ENCODE measurements at places on chromosomes 12 and 14.

GRCh38 chr12:103952497-103952896, 13.2 kb upstream of the TDG start:
- no peak for DNase-seq

GRCh38 chr12:4243091-4243490, 30.5 kb upstream of the CCND2 start:
- DNase-seq, result no peak

DNA sequence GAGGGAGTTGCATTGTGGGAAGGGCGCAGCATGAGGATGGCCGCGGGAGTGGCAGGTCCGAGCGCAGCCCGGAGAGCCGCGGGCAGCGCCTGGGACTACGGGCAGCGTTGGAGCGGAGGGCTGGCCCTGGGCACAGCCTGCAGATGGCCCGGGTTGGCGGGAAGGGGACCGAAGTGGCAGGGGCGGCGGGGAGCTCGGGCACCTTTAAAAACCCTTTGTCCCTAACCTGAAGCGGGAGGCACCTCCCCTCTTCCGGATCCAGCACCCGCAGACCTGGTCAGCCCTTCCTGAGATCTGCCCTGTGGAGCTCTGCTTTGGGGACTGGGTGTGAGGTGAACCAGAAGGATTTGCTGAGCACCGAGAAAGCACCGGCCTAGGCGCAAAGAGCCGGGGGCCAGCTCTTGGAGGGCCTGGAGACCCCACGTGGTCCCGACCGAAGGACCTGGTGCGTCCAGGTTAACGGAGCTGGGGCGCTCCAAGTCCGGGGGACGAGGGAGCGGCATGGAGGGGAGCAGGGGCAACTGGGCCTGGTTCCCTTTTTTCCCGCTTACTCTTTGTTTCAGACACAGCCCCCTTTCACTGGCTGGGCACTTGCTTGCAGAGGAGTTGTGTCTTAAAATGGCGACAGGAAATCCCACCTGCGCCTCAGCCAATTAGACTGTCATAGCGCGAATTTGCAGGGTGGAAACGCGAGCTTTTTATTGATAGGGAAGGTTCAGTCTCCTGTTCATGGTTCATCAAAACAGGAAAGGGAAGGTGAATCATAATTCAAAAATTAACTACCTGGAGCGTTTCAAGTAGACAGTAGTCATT, 792 bp upstream of the SLC38A1 start:
- peak; percentile 34 for DNase-seq

DNA sequence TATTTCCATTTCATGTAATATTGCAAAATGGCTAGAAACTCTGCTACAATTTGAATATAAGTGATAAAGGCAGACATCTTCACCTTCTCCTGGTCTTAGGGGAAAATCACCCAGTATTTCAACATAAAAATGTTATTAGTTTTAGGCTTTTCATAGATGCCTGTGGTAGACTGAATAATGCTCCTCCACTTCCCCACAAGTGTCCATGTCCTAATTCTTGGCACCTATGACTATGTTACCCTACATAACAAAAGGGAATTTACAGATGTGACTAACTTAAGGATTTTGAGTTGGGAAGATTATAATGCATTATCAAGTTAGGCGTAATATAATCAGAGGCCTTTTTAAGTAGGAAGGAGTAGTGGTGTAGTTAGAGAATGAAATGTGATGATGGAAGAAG, 196.4 kb downstream of the TMTC3 start:
- DNase-seq, result no peak

- DNase-seq, result no peak
These were observed 276.9 kb downstream of the ALG10 start for GRCh38 chr12:34298971-34299801.

DNA sequence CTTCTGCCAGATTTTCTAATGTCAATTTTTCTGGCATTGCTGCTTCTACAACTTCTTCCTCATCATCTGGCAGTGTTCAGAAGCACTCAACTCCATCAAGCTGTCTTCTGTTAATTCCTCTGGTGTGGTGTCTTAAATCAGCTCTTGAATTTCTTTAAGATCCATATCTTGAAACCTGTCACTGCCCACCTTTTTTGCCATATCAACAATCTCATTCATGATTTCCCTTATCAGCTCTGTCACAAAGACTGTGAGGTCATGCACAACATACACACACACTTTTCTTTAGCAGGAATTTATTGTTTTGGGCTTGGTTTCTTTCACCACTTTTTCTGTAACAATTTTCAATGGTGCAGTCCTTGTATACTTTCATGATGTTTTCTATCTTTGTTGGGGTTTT, 7.2 kb downstream of the THAP2 start:
- DNase-seq, result no peak

GRCh38 chr14:23550131-23550811, 1.3 kb downstream of the ZFHX2 start:
- DNase-seq, result no peak

GRCh38 chr14:22438742-22439141, 150.3 kb downstream of the DAD1 start:
- no peak for DNase-seq

DNA sequence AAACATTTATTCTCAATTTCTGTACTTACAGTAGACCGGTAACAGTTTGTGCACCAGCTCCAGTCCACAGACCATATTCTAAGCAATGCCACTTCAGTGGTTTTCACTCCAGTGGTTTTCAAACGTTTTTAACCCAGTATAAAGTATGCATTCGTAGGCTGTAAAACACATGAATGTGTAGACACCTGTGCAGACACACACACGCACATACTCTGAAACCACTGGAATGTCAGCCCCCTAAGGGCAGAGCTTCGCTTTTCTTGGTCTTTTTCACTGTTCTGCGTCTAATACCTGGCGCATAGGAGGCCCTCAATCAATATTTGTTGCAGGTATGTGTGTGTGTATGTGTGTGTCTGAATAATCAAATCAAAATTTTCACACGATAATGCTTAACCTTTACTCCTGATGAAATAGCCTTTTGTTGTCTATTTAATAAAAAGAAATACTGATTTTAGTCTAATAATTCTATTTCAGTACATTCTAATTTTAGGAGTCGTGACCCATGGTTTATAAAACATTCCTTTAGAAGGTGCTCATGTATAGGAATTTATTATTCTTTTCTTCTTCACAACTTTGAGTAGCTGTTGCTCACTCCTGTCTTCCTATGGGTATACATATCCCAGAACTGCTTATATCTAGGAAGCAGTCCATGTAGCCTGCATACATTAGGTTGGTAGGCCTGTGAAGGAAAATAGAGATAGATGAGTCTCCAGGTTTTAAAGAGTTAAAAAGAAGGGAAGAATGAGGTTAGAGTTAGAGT, 73.6 kb upstream of the REP15 start:
- no peak for DNase-seq

GRCh38 chr12:6342140-6342889, 439 bp upstream of the TNFRSF1A start:
- DNase-seq, result no peak

DNA sequence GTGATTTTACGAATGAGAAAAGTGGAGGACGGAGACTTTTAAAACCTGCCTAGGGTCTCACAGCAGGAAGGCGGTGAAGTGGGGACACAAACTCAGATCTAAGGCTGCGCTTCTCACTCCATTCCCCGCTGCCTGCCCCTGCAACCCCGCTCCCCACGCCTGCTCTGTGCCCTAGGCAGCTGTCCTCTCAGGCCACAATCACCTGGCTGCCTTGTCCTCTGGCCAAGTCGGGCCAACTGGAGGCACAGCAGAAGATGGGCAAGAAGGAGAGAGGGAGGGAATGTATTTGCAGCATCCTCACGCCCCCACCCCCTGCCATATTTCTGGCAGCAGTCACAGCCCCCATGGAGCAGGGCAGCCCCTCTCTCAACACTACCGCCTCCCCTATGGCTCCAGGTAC, 94.9 kb downstream of the CHGA start:
- DNase-seq, result no peak

DNA sequence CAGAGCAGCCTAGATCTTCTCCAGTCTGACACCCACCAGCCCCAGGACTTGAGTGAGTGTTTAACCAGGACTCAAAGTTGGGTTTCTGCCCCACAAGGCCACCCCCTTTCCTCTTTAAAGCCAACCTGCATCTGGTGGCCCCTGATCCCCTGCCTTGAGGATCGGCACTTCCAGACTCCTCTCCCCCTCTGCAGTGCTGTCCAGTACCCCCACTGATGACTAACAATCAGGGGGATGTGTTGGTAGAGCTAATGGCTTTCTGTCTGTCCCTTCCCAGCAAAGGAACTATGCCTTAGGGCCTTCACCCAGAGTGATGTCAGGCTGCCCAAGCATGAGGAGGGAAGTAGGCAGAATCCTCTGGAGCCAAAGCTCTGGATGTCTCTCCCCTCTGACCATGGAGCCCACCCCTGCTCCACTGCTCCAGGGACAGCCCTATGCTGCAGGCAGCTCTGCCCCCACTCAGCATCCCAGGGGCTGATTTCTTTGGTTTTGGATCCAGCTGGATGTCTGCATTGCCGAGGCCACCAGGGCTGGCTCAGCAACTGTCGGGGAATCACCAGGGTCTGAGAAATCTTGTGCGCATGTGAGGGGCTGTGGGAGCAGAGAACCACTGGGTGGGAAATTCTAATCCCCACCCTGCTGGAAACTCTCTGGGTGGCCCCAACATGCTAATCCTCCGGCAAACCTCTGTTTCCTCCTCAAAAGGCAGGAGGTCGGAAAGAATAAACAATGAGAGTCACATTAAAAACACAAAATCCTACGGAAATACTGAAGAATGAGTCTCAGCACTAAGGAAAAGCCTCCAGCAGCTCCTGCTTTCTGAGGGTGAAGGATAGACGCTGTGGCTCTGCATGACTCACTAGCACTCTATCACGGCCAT, 42.9 kb downstream of the DAD1 start:
- DNase-seq, result no peak

- DNase-seq, result no peak
These were observed 21.3 kb downstream of the MLXIP start for GRCh38 chr12:122099856-122100255.

DNA sequence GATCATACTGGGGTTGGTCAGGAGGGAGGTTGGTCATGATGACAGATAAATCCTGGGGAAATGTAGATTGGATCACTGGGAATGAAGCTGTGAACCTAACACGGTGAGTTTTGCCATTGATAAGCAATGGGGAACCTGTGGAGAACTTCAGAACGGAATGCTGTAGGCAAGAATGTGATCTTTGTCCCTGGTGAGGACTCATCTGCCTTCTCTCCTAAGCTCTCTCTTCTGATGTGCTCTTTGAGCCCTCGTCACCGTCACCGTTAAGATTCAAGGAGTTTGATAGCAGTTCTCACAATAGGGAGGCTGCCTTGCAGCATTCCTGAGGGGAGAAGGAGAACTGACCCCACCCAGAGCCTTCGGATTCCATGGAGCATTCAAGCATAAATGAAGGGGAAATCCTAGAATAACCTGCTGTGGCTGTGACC, 217.6 kb downstream of the ANO6 start:
- no peak for DNase-seq

Measured in T-helper 9 cell (primary cell).